ENCODE measurements at places on chromosomes 4 and X.

DNA sequence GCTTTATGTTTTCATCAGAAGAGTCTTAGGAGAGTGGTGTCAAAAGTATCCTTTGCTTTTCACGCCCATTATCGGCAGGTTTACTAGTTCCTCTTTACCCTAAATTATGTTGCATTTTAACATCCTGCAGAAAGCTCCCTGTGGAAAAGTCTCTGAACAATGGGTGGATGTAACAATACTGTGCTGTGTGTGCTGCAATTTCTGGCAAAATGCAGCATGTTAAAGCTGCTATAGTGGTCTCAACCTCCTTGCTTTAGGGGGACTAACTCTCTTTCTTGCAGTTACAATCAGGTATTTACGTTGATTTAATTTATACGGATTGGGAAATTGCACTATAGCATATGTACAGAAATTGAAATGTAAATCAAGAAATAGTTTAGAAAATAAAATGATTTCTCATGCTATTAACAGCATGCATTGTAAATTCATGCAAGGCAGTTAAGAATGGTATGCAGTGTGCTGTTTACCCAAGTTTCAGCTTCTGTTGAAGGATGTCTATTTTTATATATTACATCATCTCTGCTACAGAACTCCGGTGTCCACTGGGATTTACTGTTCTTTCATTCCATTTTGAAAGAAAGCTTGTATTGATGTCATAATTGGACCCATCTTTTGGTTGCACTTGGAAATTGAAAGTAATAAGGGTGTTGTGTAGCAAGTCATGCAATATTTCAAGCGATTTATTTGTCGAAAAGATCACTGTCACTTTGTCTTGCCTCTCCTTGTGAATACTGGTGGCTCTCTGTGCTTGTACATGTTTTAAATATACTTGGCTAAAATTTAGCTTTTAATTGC is 145.7 kb downstream of the RAPGEF2 start:
- DNase-seq: peak; percentile 36

DNA sequence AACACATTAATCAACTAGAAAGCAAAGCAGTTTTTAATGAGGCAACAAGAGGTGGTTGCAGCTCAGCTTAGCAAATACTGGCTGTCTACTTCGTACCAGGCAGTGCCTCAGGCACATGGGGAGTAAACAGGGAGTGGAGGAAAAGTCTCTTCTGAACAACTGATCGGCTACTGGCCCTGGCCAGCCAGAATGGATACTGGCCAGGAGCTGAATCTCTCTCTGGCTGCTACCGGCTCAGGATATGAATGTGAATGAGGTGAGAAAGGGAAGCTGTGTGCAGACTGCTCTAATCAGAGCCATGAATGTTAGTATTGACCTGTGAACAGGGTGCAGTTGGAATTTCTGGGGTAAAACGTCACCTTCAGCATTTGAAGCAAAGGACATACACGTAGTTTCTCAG is 77.3 kb downstream of the STK32B start:
- no peak for DNase-seq

- no peak for DNase-seq
These were observed 1.6 kb downstream of the MEPE start for GRCh38 chr4:87834401-87834800.

- peak; percentile 45 for DNase-seq
These were observed at the start of gene PLCXD1 for GRCh38 chrX:281166-281999. TSS of gene PLCXD1 (plus strand) at chrX:281381. CDS start at chrX:284188, 2,807 bp downstream.

GRCh38 chrX:149516604-149517003 is 11.5 kb upstream of the IDS start:
- DNase-seq: no peak

GRCh38 chr4:181966104-181966551 is 277.1 kb upstream of the TENM3 start:
- DNase-seq: peak; percentile 76

GRCh38 chrX:37754516-37754915 is 25.3 kb upstream of the CYBB start:
- no peak for DNase-seq

GRCh38 chrX:136823175-136823574 is 42.4 kb upstream of the ARHGEF6 start:
- peak; percentile 0 for DNase-seq

DNA sequence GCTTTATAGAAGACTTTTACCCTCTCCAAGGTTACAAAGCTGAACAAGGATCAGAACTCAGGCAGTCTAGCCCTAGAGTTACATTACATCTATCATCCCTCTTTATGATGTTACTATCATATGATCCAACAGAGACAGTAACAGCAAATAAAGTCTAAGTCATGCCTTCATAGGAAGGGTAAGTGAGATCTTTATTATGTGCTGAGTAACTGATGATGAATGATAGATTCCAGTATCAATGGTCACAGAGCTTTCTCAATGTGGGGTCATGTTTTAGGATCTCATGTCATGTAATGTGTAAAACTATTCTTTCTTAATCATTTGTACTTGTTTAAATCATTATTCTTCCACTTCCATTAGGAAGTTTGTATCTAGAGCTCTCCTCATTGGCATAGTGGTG is 22.8 kb downstream of the ELOVL6 start:
- DNase-seq: no peak

DNA sequence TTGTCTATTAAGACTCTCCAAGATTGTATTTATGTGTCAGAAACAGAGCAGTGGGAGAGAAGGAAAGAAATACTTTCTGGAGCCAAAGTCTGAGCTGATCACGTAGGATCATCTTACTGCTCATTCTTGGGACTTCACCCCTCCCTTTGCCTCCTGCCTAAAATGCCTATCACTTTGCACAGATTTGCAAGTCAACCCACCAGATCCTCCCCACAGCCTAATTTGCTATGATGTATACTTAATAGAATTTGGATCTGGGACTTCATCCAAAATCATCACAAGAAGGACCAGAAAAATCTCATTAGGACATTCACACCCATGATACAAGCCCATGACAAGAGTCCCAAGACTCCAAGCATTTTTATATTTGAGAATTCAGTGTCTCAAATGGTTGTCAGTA is 290.2 kb downstream of the FBXW7 start:
- DNase-seq: no peak

Data from A172 (cell line).